GM20000 (cell line): ENCODE measurements at places on chromosomes 16 and 17.

DNA sequence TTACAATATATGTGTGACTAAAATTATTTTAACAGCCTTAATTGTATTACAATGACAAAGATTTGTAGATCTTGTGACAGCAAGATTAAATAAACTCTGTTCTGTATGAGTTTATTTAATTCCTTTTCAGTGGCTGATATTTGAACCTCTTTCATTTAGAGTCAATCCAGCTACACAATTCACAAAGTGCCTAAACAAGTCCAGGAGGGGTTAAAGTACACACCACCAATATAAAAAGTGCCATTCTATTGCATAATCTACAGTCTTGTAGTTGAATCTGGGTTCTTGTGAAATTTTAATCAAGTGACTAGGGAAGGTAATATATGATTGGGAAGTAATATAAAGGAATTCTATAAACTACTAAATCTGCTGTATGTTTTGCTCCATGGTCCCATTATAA is 3.9 kb upstream of the NFAT5 start:
- DNase-seq = no peak

GRCh38 chr16:50667497-50668367 is 13.4 kb downstream of the SNX20 start:
- DNase-seq = no peak

DNA sequence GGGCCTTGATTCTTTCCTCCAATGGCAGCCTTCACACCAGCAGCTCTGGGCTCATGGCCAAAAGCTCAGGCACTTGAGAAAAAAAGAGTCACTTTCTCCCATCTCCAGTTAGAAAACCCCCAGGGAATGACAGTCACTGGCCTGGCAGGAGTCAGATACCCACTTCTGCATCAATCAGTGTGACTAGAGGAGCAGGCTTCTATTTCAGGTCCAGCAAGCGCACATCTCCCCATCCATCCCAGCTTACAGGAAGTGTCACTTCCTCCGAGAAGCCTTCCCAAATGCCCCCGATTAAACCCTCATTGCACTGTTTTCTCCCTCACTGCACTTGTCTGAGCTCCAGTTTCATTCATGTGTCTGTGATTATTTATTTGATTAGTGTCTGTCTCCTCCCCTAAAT is 30.4 kb upstream of the CCL1 start:
- no peak for DNase-seq

GRCh38 chr17:65799454-65799853 is 238.0 kb upstream of the AXIN2 start:
- no peak for DNase-seq

DNA sequence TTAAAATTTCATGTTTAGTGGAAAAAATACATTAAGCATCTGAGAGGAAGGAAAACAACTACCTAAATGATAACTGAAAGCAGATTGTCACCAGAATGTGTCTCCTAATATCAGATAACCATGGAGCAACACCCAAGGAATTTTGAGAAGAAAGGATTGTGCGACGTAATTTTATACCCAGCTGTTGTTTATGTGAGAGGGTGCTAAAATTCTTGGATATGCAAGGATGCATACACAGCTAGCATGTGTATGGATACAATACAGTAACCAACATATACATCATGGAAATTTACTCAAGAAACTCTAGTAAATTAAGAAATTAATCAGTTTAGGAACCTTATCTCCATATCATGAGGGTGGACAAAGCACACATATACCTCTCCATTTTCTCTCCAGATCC is 290.9 kb downstream of the HS3ST3A1 start:
- no peak for DNase-seq
